RWPE2 (cell line): ENCODE measurements at places on chromosomes 1 and 21.
A peak's percentile ranks its signal among the peaks of the same experiment; 100 is the strongest.

DNA sequence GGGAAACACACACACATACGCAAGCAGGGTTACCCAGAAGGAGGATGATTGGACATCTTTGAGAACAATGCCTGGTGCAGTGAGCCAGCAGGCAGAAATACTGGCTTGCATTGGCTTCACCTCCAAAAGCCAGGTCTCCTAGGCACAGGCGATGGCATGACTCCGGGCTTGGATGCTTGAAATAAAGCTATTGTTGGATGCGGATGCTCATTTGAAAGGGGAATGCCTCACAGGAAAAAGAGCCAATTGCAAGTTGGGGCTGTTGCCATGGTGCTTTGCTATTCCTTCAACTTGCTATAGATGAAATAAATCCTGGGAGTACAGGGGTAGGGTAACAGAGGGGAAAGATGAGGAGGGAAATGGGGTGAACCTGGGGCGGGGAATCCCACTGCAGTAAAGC lies 180.7 kb upstream of the SGIP1 start:
- DNase-seq: no peak

- DNase-seq: no peak
Measured at GRCh38 chr1:30847358-30847972, 61.1 kb downstream of the SDC3 start.

GRCh38 chr1:28395181-28395580 lies 25.6 kb downstream of the PHACTR4 start:
- DNase-seq: no peak

GRCh38 chr1:190029441-190029840 lies 448.2 kb downstream of the BRINP3 start:
- DNase-seq: no peak

- no peak for DNase-seq
Measured at GRCh38 chr1:73065339-73066041, 783.2 kb upstream of the NEGR1 start.

GRCh38 chr1:41153750-41154274 lies 88.3 kb downstream of the SCMH1 start:
- no peak for DNase-seq

GRCh38 chr21:44390886-44391285 lies 37.5 kb downstream of the TRPM2 start:
- DNase-seq: no peak

DNA sequence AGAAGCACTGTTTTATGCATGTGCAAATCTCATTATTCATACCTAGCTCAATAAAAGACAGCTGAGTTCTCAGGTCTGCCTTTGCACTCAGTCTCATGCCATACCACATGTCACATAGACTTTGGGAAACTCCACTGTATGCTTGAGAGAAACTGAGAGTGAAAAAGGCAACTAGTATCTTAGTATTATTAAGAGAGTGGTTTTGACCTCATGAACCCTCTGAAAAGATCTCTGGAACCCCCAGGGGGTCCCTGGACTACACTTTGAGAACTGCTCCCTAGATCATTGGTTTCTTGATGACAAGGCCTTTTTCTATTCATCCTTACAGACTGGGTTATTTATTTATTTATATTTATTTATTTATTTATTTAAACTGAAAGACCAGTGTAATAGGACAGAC lies 3.7 kb upstream of the RHEX start:
- no peak for DNase-seq

GRCh38 chr21:45088729-45089128 lies 14.3 kb downstream of the ADARB1 start:
- DNase-seq: no peak

DNA sequence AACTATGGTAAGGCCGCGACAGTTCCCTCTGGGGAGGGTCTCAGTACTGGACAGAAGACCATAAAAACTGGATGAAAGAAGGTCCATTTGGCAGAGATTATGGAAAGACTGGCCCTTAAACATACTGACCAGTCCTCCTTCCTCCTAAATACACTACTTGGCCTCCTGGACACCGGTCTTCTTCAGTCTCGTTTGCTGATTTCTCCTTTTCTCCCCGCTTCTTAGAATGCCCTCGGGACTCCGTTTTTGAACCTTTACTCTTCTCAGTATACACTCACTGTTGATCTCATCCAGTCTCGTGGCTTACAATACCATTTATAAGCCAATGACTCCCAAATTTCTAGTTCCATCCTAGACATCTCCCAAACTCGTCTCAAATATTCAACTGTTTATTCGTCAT lies 694 bp upstream of the MRPL9 start:
- no peak for DNase-seq

GRCh38 chr1:58884706-58885661 lies 101.1 kb upstream of the JUN start:
- DNase-seq: no peak

DNA sequence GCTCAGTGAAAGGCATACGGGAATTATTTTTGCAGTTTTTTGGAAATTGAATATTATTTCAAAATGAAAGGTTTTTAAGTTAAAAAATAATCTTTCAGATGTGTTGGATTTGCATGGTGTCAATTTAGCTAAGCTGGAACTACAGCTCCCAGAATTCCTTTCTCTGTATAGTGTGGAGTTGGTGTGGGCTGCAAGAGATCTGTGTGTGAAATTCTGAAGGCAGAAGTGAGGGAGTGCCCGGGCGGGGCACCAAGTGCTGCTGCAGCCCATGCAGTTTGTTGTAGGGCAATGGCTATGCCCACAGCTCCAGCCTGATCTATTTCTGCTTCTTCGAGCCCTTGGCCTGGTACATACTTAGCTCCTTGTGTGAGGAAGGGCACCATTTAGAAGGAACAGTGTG lies 60.5 kb upstream of the CSF1 start:
- no peak for DNase-seq

DNA sequence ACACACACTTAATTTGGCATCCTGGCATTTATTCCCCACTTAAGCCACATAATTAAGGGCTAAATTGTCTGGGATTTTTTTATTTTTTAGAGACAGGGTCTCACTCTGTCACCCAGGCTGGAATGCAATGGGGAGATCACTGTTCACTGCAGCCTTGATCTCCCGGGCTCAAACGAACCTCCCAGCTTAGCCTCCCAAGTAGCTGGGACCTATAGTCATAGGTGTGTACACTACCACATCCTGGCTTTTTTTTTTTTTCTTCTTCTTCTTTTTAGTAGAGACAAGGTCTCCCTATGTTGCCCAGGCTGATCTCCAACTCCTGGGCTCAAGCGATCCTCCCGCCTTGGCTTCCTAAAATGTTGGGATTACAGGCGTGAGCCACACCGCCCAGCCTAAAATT lies 24.2 kb downstream of the ZZZ3 start:
- no peak for DNase-seq

GRCh38 chr1:94979131-94979530 lies 52.2 kb upstream of the CNN3 start:
- DNase-seq: no peak

DNA sequence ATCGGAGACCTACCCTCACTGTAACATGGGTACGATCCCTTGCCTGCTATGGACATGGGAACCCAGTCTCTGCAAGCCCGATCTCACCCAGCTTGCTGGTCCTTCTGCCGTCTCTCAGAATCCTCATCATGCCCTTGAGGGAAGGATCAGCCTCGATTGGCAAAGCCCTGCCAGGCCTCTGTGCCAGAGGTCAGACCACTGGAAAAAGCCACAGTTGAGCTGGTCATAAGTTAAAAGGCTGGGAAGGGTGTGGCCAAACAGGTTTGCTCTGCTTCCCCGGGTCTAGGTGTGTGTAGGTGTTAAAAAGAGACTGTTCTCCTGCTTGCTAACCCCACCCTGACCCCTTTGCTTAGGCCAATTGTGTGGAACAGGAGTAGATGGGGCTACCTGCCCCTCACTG lies 19.5 kb upstream of the PADI3 start:
- no peak for DNase-seq

- peak; percentile 90 for DNase-seq
Measured at GRCh38 chr1:39026051-39026865, at the start of gene NDUFS5. NDUFS5 (plus strand) TSS chr1:39026350; CDS start chr1:39028725, 2,375 bp downstream.

GRCh38 chr1:25811384-25812082 lies 8.2 kb upstream of the MTFR1L start:
- no peak for DNase-seq

DNA sequence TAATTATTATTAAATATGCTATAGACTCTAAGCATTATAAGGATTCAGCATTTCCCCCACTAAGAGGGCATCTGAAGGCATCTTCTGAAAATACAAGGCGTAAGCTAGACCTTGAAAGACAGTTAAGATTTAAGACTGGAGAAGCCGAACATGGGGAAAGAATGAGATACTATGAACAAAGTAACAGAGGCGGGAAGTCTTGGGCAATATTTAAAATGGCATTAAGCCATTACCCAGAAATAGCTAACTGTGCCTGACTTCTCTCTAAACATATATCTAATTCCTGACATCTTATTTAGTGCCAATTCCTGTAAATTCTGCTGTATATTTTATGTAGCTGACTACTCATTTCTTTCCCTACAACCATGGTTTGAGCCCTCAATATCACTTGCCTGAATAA lies 20.9 kb downstream of the DPH5 start:
- no peak for DNase-seq

DNA sequence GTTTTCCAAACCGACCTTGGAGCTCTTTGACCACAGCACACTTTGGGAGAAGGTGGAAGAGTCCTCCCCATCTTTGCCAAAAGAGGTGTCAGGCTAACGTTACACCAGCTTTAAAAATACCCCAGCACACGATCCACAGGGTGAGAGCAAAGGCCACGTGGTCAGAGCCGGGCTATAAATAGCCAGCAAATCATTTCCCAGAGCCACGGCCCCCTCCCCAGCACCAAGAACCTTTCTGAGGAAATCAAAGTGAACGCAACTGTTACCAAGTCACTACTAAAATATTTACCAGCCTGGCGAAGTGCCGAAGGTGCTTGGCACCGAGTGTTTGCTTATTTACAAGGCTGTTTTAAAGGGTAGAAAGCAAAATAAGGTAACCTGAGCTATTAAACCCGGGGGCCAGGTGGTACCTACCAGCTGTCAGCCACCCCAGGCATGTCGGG lies 72.4 kb downstream of the CASZ1 start:
- DNase-seq: no peak

DNA sequence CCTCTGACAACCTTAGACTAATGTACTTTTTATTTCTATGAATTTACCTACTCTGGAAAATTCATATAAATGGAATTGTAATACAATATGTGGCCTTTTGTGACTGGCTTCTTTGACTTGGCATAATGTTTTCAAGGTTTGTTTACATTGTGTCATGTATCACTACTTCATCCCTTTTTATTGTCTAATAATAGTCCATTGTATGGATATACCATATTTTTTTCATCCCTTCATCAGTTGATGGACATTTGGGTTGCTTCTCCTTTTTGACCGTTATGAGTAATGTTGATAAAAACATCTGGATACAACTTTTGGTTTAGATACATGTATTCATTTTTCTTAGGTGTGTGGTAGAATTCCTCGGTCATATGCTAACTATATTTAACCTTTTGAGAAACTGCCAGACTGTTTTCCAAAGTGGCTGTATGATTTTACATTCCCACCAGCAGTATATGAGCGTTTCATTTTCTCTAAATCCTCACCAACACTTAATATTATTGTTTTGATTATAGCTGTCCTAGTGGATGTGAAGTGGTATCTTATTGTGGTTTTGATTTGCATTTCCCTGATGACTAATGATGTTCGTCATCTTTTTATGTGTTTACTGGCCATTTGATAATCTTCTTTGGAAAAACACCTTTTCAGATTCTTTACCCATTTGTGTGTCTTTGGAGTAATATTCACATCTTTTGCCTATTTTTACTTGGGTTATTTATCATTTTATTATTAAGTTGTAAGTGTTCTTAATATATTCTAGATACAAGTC lies 3.5 kb downstream of the RO60 start:
- no peak for DNase-seq

- no peak for DNase-seq
Measured at GRCh38 chr1:227795732-227796131, 19.7 kb upstream of the PRSS38 start.

DNA sequence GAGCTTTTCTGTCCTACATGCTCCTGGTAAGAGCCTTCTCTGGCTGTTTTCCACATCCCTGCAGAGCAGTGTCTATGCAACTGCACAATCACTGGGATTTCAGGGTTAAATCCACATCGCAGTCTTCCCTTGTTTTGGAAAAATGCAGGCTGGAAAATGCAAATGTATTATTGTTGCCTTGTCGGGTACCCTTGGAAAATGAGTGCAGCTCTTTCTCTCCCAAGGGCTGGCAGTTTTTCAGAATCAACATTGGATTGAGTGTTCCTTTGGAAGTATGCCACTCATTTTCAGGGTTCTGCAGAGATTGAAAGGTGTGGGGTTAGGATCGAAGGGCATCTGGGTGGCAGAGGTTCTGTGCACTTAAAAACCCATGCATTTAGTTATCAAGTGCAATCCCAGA lies 3.2 kb downstream of the NOS1AP start:
- DNase-seq: no peak

GRCh38 chr1:157487504-157487903 lies 64.8 kb downstream of the FCRL5 start:
- no peak for DNase-seq

GRCh38 chr1:208093754-208094719 lies 150.1 kb downstream of the PLXNA2 start:
- DNase-seq: no peak

DNA sequence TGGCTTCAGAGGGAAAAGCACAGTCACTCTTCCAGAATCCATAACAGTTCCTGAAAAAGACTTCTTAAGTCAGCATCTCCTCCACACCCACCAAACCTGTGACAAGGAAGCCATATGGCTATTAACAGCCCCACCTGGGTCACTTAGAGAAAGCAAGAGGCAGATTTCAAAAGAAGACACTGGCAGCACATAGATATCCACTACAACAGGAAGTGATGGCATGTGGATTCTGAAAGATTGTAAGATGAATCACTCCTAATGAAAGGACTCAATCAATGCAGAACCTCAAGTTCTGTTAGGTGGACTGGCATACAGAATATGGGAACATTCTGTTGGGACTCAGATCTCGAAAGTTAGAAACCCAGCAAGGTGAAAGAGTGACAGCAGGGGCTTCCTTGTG lies 365.9 kb downstream of the TGFB2 start:
- DNase-seq: no peak

DNA sequence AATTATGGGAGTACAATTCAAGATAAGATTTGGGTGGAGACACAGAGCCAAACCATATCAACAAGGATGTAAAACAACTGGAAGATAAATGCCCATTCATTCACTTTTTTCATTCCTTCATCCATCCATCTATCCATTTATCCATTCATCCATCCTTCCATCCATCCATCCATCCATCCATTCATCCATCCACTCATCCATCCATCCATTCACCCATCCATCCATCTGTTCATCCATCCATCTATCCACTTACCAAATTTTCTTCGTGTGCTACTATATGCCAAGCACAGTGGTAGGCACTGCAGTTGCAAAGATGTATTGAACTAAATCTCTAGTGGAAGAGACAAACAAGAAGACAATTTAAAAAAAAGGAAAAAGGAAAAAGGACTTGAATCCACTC lies 14.3 kb upstream of the SIPA1L2 start:
- DNase-seq: no peak

GRCh38 chr1:151336556-151336955 lies 9.3 kb upstream of the PI4KB start:
- no peak for DNase-seq

DNA sequence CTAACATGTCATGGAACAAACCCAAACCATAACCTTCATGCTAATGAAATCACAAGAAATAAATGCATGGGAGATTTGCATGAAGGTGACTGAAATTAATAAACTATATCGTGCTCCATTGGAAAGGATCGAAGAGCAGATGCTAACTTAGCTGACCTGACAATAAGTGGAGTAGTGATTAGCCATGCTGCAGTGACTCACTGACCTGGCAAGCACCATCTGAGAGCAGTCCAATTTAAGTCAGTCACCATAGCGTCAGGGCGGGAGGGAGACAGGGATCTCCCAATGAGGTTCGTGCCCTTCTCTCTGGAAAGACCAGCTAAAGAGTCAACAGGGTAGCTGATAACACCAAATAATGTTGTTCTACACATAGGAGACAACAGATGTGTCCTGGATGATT lies 21.5 kb downstream of the OLIG2 start:
- DNase-seq: no peak
